ENCODE measurements at places on chromosomes 5 and 9.

DNA sequence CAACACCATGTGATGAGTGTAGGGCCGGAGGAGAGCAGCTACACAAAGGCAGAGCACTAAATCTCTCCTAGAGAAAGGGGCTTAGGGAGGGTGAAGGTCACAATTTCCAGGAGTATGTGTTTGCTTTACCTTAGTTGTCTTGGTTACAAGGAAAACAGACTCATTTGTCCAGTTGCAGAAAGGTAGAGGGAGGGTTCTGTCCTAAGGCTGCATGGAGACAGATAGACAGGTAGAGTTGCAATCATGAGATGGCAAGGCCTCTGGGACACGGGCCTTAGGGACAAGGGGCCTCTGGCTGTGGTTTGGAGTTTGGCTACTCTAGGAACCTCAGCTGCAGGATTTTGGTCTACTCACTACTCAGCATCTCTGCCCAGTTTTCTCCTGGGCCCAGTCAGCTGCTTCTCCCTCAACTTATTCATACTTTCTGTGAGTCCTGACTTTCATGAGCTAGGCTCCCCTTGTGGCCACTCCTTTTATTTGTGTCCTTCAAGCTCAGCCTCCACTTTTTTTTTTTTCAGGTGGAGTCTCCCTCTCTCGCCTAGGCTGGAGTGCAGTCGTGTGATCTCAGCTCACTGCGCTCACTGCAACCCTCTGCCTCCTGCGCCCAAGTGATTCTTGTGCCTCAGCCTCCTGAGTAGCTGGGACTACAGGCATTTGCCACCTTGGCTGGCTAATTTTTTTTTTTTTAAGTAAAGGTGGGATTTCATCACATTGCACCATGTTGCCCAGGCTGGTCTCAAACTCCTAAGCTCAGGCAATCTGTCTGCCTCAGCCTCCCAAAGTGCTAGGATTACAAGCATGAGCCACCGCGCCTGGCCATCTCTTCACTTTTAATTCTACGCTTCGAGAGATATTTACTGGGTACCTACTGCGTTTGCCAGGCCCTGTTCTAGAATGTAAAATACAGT, 76.6 kb downstream of the PTPDC1 start:
- DNase-seq: no peak

DNA sequence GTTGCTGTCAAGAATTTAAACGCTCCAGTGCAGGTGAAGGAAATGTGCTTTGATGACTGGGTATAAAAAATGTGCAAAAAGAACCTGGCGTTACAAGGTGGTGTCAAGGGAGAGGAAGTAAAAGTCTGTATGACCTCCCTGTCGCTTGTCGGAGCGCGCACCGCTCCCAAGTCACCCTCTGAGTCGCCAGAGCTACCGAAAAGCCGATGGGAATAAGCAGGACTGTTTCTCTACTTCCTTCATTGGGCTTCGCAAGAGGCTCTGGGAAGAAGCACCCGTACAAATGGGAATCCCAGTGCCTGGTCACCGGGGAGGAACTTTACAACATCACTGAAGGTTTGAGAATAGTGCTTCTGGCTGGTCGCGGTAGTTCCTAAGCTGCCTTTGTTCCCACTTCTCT, 1.3 kb upstream of the DMRT2 start:
- DNase-seq: no peak

DNA sequence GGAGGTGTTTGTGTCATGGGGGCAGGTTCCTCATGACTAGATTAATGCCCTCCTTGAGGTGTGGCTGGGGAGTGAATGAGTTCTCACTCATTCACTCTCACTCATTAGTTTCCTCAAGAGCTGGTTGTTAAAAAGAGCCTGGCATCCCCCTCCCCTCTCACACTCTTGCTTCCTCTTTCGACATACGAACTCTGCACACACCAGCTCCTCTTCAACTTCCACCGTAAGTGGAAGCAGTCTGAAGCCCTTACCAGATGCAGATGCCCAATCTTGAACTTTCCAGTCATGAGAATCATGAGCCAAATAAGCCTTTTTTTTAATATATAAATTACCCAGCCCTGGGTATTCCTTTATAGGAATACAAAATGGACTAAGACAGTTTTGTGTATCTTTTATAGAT, 82.5 kb downstream of the SPRY4 start:
- no peak for DNase-seq

DNA sequence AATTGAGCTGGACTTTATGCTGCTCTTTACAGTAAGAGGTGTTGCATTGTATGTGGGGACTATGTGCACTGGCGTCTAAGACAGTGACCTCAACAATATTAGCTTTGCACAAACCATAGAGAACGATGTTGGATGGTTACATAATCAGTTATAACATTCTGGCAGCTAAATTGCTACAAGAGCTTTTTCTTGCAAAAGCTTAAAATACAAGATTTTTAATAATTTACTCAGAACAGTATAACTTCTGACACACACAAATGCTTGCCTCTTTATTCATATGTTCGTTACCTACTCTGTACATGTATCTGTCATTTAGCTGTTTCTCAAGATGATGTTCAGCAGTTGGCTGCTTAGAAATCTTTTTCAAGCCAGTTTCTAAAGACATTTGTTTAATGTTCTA, 11.6 kb downstream of the C5orf24 start:
- no peak for DNase-seq
